Thoracic aorta (tissue), 2 donors: ENCODE measurements at places on chromosomes 16 and 17. TPM values are rescaled to one million over a fixed set of nuclear protein-coding genes. Genes with fewer than 3 reads are reported as not detected.
A peak's percentile ranks its signal among the peaks of the same experiment; 100 is the strongest.

Gene VASN
- 217 TPM for total RNA-seq

- no peak for DNase-seq
- H3K4me1 ChIP-seq = no peaks in the 10 kb centered on the region
- H3K4me3 ChIP-seq = no peak overlapping the region
- H3K27me3 ChIP-seq = no peaks in the 10 kb centered on the region
- H3K27ac ChIP-seq = no peak overlapping the region
- no peaks in the 10 kb centered on the region for H3K36me3 ChIP-seq
These were observed 870.2 kb upstream of the GOT2 start for GRCh38 chr16:59604354-59604753.

Gene IRX6
- total RNA-seq = not detected

- no peak for DNase-seq
- no peaks in the 10 kb centered on the region for H3K27me3 ChIP-seq
- peaks cover 10% of the 10 kb centered on the region for H3K4me1 ChIP-seq
- no peak overlapping the region for H3K4me3 ChIP-seq
- peaks cover 15% of the 10 kb centered on the region for H3K36me3 ChIP-seq
- peak overlapping the region; percentile 10 for H3K27ac ChIP-seq
These were observed 8.0 kb downstream of the TXNDC11 start for GRCh38 chr16:11734653-11735043.

- H3K4me1 ChIP-seq = peaks cover 39% of the 10 kb centered on the region
- H3K36me3 ChIP-seq = no peaks in the 10 kb centered on the region
- peak overlapping the region; percentile 39 for H3K4me3 ChIP-seq
- peak overlapping the region; percentile 92 for H3K27ac ChIP-seq
These were observed 58.6 kb upstream of the TNRC6A start for GRCh38 chr16:24670623-24671454.

Gene KLHL10
- total RNA-seq = not detected
